ENCODE measurements at places on chromosomes 4 and X. TPM values are rescaled to one million over a fixed set of nuclear protein-coding genes. Genes with fewer than 3 reads are reported as not detected.

Gene AFM
- polyA plus RNA-seq: not detected

DNA sequence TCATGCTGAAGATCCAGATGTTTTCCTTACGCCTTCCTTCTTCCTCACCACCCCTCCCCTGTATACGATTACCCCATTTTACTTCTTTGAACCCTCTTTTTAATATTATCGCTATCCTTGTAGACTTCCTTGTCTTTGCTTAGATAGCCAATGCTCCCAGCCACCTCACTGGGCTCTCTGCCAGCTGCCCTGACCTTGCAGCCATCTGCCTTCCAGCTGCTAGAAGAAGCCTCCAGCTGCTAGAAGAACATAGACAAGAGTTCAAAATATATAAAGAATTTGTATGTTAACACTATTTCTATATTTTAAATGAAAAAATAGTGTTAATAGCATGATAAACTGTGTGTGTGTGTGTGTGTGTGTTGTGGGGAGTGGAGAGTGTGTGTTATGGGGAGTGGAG lies 374.7 kb downstream of the ANKRD50 start:
- no peaks in the 10 kb centered on the region for H3K27me3 ChIP-seq
- DNase-seq: no peak
- H3K4me3 ChIP-seq: no peak overlapping the region
- H3K36me3 ChIP-seq: no peaks in the 10 kb centered on the region

Gene IL2RG
- 1,405 TPM for polyA plus RNA-seq

- no peak overlapping the region for H3K4me3 ChIP-seq
- DNase-seq: no peak
- H3K4me1 ChIP-seq: no peaks in the 10 kb centered on the region
- H3K36me3 ChIP-seq: no peaks in the 10 kb centered on the region
- H3K27ac ChIP-seq: no peak overlapping the region
Observed at GRCh38 chr4:94489098-94489497, 37.4 kb downstream of the PDLIM5 start.

DNA sequence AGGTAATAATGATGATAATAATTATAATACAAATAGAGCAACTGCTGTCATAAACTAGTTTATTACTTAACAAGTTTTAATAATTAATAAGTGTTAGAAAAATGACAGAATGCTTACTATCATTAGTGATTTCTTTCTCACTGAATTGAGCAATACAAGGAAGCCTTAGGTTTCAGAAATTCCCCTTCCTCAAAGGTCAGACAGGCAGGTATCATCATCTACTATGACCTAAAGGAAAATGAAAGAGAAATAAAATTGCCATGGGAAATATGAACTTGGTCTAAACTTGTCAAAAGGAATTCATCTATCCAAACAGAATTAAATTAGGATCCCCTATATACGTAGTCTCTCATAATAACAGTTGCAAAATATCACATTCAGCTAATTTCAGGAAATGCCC lies 56.3 kb upstream of the SLC7A11 start:
- H3K36me3 ChIP-seq: no peaks in the 10 kb centered on the region
- no peak overlapping the region for H3K4me3 ChIP-seq
- no peak for DNase-seq
- no peaks in the 10 kb centered on the region for H3K4me1 ChIP-seq

- H3K36me3 ChIP-seq: no peaks in the 10 kb centered on the region
- H3K27me3 ChIP-seq: no peaks in the 10 kb centered on the region
- no peaks in the 10 kb centered on the region for H3K4me1 ChIP-seq
Observed at GRCh38 chr4:5224340-5224739, 173.1 kb downstream of the STK32B start.

Gene RNF212
- polyA plus RNA-seq: 4.2 TPM

Gene ZRSR2
- polyA plus RNA-seq: 42.2 TPM

GRCh38 chr4:95151255-95151654 lies 393.5 kb downstream of the BMPR1B start:
- H3K36me3 ChIP-seq: no peaks in the 10 kb centered on the region
- no peak overlapping the region for H3K4me3 ChIP-seq
- peaks cover 13% of the 10 kb centered on the region for H3K4me1 ChIP-seq
- no peak overlapping the region for H3K27ac ChIP-seq
- no peak for DNase-seq

- no peaks in the 10 kb centered on the region for H3K27me3 ChIP-seq
- H3K36me3 ChIP-seq: peaks cover 3% of the 10 kb centered on the region
- no peak overlapping the region for H3K4me3 ChIP-seq
- H3K27ac ChIP-seq: no peak overlapping the region
- DNase-seq: no peak
Observed at GRCh38 chrX:70132224-70132623, 1.0 kb upstream of the IGBP1 start.

DNA sequence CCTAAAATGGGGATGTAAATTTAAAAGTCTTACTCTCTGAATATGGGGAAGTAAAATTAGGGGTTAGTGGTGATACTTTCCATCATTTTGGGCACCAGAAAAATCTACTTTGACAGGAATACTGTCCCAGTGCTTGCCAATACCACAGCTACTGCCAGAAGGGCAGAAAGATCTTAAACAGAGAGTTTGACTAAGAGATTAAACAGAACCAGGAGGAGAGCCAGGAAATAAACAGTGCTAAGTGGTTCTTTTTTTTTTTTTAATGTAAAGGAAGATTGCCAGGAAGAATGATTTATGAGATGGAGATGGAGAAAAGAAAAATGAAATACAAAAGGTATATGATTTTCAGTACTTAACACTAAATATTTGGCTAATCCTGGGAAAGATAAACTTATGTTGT lies 126.8 kb downstream of the RTL3 start:
- no peaks in the 10 kb centered on the region for H3K36me3 ChIP-seq
- H3K4me3 ChIP-seq: no peak overlapping the region
- DNase-seq: no peak
- no peak overlapping the region for H3K27ac ChIP-seq
- no peaks in the 10 kb centered on the region for H3K27me3 ChIP-seq

DNA sequence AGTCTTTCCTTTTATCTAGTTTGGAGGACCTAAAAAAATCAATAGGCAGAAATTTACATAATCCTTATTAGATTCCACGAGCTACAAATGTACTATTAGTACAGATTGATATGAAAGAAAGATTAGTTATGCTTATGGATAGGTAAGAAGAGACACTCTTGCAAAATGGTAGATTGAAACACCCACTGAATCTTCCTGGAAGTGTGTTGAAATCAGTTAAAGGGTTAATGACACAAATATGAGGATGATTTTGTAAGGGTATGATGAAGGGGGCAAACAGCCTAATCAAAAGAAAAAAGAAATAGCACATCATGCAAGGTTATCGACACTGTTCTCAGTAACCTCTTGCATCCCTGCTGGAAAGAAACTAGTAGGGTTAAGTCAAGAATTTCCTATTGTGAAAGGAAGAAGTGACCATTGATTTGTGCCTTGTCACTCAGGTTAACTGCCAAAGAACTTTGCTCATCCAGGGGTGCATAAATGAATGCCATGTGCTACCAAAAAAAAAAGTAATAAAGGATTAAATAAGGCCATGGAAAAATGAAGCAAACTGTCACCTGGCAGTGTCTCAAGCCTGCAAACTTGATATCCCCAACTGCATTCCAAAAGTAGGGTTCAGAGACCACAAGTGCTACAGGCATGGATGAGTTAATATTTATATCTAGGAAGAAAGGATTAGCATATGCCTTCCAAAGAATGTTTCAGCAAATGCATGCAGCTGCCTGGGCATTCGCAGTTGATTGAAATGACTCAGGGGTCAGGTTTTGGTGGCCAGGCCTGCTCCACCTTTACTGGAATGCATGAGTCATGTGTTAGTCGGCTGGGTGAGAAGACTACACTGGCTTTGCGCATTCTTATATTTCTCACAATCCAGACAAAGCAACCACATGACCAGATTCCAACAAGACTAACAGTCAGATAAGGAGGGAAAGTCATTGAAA lies 78.3 kb upstream of the ATXN3L start:
- H3K4me1 ChIP-seq: no peaks in the 10 kb centered on the region
- DNase-seq: no peak
- H3K36me3 ChIP-seq: no peaks in the 10 kb centered on the region
- no peak overlapping the region for H3K27ac ChIP-seq
- no peak overlapping the region for H3K4me3 ChIP-seq

DNA sequence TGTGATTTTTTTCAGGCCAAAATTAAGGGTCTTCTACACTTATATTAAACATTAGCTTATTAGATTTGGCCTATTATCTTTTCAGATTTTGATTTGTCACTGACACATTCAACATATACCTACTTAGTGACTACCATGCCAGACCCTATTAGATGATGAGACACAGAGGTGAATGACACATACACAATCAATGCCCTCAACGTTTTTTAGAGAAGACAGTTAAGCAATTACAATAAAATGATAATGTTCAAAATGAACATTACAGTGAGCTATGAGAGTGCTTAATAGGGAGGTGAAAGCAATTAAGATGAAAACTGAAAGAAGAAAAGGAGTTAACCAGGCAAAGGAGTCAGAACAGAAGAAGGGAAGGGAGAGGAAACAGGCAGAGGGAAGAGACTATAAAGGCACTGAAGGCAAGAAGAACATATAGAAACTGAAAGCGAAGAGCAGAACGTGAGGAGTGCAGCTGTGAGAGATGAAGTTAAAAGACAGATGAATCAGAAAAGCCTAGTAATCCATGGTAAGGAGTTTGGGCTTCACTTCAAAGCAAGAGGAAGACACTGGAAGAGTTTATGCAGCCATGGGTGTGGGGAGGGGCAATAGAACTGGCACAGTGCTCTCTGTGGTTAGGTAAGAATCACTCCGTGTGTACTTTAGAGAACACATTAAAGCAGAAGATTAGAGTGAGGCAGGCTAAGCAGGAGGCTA lies 119.0 kb downstream of the REELD1 start:
- no peaks in the 10 kb centered on the region for H3K36me3 ChIP-seq
- no peak for DNase-seq
- H3K4me3 ChIP-seq: no peak overlapping the region
- H3K27ac ChIP-seq: no peak overlapping the region
- H3K4me1 ChIP-seq: peaks cover 8% of the 10 kb centered on the region

Gene APLN
- not detected for polyA plus RNA-seq

DNA sequence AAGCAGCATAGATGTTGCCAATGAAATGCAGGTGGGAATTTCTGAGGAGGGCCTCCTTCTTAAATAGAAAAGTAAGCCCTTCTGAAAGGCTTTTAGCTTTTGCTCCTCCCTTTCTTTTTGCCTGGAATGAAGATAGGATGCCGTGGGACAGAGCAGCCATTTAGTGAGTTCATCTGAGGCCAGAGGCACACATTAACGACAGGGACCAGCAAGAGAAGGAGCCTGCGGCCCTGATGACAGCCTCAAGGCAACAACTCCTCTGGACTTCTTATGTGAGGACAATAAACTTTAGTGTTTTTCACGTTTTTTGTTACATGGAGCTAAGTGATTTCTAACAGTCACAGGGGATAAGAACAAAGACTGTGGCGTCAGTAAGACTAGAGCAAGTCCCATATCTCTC lies 1.1 kb upstream of the BDH2 start:
- H3K27me3 ChIP-seq: no peaks in the 10 kb centered on the region
- no peak overlapping the region for H3K4me3 ChIP-seq
- no peak for DNase-seq
- H3K4me1 ChIP-seq: peaks cover 14% of the 10 kb centered on the region

- H3K36me3 ChIP-seq: no peaks in the 10 kb centered on the region
- H3K27ac ChIP-seq: no peak overlapping the region
- H3K4me3 ChIP-seq: no peak overlapping the region
- DNase-seq: no peak
- H3K4me1 ChIP-seq: no peaks in the 10 kb centered on the region
Observed at GRCh38 chr4:25970226-25970675, 56.2 kb downstream of the SMIM20 start.

Gene ARX
- not detected for polyA plus RNA-seq

Gene CFAP299
- not detected for polyA plus RNA-seq

DNA sequence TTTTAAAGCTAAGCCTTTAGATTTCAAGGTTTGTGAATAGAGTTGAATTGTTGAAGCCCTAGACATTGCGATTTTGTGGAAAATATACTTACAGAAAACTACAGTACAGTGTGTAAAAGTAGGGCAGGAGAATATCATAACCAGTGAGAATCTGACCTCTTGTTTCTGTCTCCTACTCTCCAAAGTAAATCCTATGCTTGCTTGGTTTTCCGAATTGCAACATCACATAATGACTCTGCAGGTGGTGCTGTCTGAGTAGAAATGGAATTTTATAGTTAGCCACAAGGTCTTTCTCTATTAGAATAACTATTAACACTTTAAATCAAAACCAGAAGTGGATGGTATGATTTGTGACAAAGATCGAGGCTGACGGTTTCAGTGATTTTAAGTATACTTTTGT lies 505.6 kb downstream of the RAPGEF2 start:
- no peaks in the 10 kb centered on the region for H3K27me3 ChIP-seq
- no peak overlapping the region for H3K4me3 ChIP-seq
- no peak for DNase-seq
- no peaks in the 10 kb centered on the region for H3K4me1 ChIP-seq

DNA sequence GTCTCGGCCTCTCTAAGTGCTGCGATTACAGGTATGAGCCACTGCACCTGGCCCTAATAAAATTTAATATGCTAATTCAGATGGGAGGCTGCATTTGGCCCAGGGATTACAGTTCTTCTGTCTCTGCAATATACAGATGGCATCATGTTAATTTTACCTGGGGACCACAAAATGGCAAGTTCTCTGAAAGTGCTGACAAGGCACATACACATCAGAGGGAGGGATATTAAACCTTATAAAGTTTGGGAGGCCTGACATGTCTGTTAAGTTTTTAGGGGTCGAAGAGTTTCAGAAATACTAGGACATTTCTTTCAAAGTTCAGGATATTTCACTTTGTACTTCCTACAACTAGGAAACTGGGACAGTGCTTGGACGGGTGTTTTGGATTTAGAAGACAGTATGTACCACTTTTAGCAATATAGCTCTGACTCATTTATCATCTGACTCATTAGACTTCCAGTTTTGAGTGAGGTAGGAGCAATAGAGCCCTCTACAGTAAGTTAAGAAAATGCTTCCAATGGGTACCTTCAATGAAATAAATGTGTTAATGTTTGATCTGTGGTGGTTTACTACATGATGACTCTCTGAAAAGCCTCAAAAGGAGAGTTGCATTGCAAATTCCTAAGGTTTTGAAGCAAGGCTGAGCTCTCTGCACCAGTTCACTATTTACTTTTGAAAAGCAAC lies 981.0 kb upstream of the HS3ST1 start:
- H3K27ac ChIP-seq: no peak overlapping the region
- DNase-seq: no peak
- no peaks in the 10 kb centered on the region for H3K27me3 ChIP-seq
- H3K36me3 ChIP-seq: no peaks in the 10 kb centered on the region
- H3K4me3 ChIP-seq: no peak overlapping the region

- H3K4me1 ChIP-seq: no peaks in the 10 kb centered on the region
- no peaks in the 10 kb centered on the region for H3K36me3 ChIP-seq
- H3K4me3 ChIP-seq: no peak overlapping the region
- H3K27ac ChIP-seq: no peak overlapping the region
- no peak for DNase-seq
- no peaks in the 10 kb centered on the region for H3K27me3 ChIP-seq
Observed at GRCh38 chr4:74499986-74500781, 55.2 kb downstream of the AREG start.

GRCh38 chrX:134715930-134716619 lies 57.8 kb upstream of the PLAC1 start:
- H3K4me3 ChIP-seq: no peak overlapping the region
- no peak overlapping the region for H3K27ac ChIP-seq
- no peaks in the 10 kb centered on the region for H3K27me3 ChIP-seq
- no peaks in the 10 kb centered on the region for H3K36me3 ChIP-seq
- no peak for DNase-seq

Data from CD4-positive, alpha-beta memory T cell (primary cell).